Neuronal stem cell (in vitro differentiated cells): ENCODE measurements at places on chromosomes 1 and 21.

- DNase-seq: no peak
Observed at GRCh38 chr1:175320804-175321203, 128.2 kb upstream of the KIAA0040 start.

GRCh38 chr1:198648592-198648991 is 9.8 kb downstream of the PTPRC start:
- DNase-seq: no peak

DNA sequence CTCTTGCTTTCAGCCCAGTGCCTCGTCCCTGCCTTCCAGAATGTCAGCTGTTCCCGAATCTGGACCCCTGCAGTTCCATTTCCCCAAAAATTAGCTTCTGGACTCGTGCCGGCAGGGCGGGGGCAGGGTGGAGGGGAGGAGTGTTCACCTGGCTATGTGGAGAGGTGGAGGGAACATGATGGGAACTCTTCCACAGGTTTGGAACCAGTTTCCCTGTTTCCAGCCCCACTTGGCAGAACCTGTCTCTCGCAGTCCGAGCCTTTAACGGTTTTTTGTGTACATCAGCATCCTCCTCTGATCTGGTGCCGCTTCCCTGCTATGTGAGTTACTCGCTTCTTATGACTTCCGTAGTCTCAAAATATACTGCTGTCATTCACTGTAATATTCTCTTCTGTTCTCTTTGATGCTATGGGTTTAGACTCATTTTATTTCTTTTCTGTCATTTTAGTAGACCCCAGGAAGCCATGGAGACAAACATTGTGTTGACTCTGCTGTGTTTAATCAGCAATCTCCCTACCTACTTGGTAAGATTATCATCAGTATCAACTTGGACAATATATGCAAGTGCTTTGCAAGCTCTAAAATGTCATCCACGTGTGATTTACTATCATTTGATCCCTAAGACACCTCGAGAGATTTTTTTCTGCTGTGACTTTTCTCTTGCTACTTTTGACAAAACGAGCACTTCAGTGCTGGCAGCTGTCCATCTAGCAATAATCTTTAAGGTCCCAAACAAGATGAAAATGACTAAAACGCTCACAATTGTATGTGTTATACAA is 33.3 kb upstream of the HNRNPU start:
- no peak for DNase-seq

GRCh38 chr1:98119796-98120195 is 199.0 kb upstream of the DPYD start:
- peak; percentile 23 for DNase-seq

DNA sequence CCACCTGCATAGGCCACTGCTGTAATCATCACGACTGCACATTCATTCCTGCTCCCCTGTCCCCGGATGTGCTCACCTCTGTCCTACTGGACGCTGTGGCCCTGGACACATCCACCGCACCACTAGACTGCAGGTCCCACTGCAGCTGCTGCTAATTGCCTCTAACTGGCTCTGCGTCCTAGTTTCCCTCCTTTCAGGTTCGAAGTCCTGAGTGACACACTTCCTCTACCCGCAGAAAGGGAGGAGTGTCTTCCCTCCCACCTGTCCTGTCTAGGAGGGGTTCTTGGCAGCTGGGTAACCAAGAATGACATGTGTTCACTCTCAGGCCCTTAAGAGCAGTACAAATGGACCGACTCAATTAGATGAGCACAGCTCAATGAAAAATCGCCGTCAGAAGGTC is 40.5 kb upstream of the ITPKB start:
- no peak for DNase-seq

GRCh38 chr1:13435458-13435857 is 25.2 kb downstream of the PRAMEF20 start:
- DNase-seq: no peak

- no peak for DNase-seq
Observed at GRCh38 chr21:16372586-16372985, 642.8 kb downstream of the USP25 start.
